ENCODE measurements at places on chromosomes 16 and 17.

DNA sequence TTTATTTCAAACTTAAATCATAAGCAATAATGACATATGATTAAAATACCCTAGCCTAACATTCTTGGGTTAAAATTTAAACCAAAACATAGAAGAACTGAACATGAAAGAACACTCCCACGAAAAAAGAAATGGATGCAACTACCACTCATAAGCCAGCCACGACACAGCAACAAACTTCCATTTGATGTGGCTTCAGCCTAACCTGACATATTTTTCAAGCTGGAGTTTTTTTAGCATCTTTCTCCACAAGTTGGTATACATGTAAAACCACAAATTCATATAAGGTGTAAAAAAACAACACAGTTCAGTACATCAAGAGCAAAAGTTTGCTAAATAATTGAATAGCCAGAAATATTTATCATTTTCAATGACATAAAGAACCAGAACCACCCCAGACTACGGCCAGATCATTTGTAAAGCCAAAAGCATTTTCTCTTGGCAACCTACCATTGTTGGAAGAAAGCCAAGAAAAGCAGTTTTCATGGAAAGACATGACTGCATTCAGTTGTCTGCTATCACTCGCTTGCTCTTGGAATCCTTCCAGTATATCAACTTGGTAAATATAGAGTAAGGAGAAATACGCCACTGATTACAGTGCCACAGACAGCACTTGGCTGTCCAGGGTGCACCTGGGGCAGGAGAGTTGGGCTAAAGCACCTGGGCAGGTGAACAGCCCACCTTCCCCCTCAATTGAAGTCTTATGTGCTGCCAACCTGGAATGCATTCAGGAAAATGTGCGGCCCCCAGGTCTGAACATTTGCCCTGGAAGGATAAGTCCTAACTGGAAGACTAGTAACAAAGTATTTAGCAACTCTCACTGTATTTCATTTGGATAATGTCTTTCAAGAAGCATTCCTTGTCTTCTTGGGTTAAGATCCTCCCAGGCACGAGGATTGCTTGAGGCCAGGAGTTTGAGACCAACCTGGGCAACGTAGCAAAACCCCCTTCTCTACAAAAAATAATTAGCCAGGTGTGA is 60.5 kb downstream of the CREBBP start:
- DNase-seq: no peak

- DNase-seq: no peak
Measured at GRCh38 chr16:46822270-46822669, 8.7 kb downstream of the C16orf87 start.

- no peak for DNase-seq
Measured at GRCh38 chr17:68161644-68162428, 86.0 kb upstream of the AMZ2 start.

DNA sequence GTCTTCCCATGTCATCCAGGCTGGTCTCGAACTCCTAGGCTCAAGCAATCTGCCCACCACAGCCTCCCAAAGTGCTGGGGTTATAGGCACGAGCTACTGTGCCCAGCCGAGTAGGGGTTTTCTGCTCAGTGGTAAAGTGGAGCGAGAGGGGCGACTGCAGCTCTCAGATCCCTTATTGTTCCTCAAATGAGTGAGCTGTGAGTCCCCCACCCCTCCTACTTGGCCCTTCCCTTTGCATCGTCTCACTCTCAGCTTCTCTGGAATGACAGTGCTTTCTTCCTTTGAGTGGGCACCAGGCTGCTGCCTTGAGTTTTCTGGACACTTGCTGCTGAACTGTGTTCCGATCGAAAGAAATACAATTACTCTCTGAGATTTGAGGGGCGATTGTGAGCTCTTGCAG is 63.5 kb downstream of the MSI2 start:
- DNase-seq: no peak

DNA sequence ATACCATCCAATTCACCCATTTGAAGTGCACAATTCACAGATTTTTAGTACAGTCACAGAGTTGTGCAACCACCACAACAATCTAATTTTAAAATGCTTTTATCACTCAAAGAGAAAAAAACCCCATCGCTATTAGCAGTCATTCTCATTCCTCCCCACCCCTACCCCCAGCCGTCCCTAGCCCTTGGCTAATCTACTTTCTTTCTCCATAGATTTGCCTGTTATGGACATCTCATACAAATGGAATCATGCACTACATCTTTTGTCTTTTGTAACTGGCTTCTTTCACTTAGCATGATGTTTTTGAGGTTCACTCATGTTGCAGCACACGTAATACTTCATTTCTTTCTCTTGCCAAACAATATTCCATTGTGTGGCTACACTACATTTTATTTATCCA is 20.4 kb downstream of the LYRM9 start:
- no peak for DNase-seq

- no peak for DNase-seq
Measured at GRCh38 chr16:6918646-6919045, 414.0 kb upstream of the RBFOX1 start.

- DNase-seq: no peak
Measured at GRCh38 chr17:58273453-58274104, 7.2 kb downstream of the MPO start.

GRCh38 chr16:85571563-85571812 is 41.6 kb upstream of the GSE1 start:
- DNase-seq: no peak

DNA sequence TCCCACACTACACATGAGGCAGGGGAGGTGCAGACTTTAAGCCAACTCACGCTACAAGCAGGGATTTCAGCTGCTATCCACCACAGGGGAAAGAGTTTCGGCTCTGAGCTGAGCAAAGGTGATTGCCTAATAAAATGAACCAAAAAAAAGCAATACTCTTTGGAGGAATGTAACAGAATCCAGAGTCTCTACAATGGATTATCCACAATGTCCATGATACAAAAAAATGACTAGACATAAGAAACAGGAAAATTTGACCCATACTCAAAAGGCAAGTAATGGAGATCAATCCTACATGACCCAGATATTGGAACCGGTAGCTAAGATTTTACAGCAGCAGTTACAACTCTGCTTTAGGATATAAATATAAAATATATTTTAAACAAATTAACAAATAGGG is 19.0 kb upstream of the TMEM204 start:
- DNase-seq: no peak

DNA sequence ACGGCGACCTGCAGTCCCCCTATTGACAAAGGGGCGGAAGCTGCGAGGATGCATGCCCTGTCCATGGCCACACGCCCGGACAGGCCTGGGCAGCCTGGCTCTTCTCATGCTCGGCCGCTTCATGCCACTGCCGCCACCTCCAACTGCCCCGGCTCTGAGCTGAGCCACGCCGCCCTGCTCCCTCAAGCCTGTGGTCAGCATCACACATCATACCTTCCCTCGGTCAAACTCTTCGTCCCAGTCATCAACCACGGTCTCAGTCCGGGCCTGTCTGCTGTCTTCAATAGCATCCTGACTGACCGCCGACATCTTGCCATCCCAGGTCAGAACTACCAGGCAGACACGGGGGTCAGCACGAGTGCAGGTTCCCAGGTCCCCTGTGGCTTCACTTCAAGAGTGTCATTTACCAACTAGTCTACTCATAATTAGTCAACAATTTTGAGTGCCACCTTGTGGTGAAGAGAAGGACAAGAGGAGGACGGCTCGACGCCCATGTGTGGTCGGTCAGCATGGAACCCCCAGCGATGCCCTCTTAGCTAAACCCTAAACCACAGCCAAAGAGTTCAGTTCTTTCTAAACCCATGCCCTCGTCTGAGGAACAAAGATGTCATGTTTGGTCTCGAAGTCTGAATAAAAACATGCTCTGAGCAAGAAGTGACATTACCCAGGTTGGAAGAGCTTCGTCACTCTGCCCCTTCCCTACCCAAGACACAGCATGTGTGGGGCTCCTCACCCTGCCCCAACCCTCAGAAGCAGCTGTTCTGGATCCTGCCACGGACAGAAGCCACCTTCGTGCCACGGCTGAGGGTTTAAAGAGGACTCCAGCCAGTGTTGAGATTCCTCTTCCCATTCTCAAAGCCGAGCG is 16.9 kb upstream of the CYTH1 start:
- DNase-seq: no peak

DNA sequence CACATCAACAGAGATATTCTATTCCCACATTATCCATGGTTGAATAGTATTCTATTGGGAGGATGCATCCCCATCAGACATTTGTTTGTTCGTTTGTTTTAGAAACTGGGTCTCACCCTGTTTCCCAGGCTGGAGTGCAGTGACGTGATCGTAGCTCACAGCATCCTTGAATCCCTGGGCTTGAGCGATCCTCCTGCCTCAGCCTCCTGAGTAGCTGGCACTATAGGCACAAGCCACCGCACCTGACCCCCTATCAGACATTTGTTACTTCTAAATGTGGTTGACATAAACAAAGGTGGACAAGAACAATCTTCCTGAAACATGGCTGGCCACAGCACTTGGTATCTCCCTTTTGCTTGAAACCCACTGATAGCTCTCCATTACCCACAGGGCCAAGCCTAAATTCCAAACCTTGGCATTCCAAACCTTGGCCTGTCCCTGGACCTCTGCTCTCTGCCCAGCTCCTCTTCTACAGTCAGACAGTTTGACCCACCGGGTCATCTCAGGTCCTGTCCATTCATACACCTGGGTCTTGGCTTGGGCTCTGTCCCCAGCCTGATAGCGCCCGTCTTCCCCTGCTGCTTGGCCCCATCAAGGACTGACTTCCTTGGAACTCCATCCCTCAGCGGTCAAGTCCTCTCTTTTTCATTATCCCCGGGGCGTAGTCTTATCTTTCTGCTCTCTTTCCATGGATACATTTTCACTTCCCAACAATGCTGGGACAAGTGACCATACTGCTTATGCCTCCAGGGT is 1.5 kb upstream of the PRR29 start:
- DNase-seq: no peak

DNA sequence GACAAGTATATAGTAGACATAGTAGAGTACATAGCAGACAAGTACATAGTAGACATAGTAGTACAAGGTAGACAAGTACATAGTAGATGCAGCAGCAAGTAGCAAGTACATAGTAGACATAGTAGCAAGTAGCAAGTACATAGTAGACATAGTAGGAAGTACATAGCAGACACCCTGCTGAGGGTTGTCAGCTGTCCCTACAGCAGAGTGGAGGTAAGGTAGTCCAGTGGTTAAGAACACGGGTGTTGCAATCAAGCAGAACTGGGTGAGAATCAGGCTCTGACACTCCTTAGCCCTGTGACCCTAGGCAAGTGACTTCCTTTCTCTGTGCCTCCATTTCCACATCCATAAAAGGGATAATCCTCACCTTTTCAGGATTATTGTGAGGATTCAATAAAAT is 94.7 kb downstream of the NOG start:
- DNase-seq: no peak

DNA sequence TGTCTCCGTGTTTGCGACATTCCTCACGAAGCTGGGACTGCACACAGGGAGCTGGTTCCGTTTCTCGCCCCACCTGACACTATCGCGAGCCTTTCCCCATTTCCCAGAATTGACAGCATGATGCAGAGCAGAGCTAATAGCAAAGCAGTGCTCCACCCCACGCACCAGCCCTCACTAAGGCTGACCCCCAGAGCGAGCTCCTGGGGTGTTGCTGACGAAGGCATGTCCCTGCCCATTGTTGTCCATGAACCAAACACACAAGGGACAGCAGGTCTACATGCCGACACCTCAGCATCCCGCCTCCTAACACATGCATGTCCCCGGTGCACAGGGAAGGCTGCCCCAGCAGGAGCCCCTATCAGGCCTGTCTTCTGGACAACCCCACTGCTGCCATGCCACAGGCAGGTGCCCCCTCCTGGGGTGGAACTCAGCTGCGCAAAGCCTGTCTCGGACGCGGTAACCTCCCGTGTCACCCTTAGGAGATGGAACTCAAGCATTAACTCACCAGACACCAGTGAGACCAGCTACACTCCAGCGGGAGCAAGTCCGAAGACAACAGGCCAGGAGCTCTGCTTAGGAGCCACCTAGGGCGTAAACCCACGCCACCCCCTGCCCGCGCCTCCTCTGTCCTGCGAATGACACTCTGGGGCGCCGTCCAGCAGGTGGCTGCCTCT is 16.9 kb upstream of the TRAP1 start:
- DNase-seq: no peak

GRCh38 chr17:79892457-79893241 is 53.4 kb upstream of the CBX4 start:
- DNase-seq: no peak

DNA sequence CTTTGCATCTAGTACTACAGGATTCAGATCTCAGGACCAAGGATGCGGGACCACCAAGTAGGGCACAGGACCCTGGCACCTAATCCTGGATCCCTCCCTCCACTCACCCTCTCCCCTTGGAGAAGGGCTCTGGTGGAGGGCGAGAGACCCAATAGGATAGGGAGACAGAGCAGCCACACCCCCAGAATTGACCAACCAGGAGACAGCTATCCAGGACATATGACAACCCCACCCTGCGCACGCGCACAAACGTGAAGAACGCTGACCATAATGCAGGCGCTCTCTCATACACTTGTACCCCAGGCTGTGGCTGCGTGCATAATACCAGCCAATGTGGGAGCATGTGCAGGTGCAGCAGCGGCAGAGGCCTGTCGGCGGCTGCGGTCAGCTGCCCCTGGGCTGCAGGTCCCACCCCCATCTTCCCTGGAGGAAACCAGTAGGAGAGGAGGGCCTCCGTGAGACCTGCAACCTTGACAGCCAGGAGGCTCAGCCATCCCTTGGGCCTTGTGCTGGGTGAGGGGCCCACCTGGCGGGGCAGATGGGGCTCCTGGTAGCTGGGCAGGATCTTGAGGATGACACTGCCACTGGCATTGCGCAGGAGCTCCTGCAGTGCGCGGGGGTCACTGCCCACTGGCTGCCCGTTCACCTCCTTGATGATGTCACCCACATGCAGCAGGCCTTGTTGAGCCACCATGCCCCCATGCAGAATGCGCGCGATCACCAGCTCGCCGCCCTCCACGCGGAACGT is 25.4 kb downstream of the MPP2 start:
- no peak for DNase-seq

Measured in GF-D8 (cell line).